Mesothelial cell of epicardium (in vitro differentiated cells): ENCODE measurements at places on chromosomes 3 and 15.

DNA sequence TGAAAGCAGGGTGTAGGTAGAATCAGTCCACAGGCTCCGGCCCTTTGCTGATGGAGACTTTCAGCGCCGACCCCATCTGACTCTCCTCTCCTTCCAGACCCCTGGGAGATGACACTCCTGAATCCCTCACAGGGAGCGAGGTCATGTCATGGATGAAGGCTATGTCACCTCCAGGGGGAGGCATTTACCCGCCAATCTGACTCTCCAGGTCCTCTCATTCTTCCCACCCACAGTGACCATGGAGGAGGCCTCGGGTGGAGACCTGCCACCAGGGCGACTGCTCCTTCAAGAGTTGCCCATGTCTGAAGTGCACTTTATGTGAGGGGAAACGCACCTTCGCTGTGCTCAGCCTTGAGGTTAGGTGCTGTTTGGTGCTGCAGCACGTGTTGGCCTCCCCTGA is 112.7 kb downstream of the KLF13 start:
- DNase-seq = no peak

- DNase-seq = no peak
These were observed 10.1 kb downstream of the PARP15 start for GRCh38 chr3:122587572-122587971.

DNA sequence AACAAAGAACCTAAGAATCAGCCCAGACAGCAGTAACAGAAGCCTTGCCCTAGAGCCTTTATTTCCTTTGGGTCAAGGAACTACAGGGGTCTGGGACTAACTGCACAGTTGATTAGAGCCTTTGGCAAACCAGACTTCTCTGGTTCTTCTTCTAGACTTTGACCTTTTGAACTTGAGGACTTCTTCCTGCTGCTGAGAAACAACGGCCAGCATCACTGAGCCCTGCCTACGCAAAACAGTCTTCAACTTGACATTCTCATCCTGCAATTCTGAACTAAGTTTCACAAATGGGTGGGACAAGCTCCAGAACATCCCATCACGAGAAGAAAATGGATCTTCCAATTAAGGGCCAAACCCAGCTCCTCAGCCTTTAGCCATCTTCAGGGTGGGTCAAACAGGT is 31.4 kb downstream of the CMTM6 start:
- DNase-seq = no peak

DNA sequence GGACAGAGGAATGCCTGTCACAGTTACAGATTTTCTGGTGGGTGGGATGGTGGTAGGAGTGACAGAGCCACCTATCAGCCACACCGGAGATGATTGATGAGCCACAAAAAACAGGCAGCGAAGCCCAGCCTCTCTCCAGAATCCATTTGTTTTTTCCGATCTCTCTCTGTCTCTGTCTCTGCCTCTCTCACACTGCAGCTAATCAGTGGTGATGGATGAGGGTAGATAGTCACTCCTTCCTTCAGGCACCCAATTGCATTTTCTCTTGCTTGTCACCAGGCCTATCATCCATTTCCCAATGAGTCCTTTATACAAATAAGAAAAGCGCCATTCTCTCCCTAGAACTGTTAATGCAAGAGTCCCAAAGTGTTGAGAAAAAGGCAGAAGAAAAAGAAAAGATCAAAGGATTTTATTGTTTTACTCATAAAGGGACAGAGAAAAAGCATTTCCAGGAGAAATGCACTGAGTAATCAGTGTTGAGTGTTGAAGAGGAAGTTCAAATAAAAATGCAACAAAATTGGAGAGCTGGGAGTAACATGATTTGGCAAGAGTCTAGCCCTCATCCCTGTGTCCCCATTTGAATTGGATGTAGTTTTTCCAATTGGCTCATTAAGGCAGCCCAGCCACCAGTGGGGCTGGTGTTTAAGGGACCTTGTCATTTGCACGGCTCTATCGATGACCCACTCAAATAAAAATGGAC is 1089.3 kb downstream of the TUSC7 start:
- DNase-seq = no peak

DNA sequence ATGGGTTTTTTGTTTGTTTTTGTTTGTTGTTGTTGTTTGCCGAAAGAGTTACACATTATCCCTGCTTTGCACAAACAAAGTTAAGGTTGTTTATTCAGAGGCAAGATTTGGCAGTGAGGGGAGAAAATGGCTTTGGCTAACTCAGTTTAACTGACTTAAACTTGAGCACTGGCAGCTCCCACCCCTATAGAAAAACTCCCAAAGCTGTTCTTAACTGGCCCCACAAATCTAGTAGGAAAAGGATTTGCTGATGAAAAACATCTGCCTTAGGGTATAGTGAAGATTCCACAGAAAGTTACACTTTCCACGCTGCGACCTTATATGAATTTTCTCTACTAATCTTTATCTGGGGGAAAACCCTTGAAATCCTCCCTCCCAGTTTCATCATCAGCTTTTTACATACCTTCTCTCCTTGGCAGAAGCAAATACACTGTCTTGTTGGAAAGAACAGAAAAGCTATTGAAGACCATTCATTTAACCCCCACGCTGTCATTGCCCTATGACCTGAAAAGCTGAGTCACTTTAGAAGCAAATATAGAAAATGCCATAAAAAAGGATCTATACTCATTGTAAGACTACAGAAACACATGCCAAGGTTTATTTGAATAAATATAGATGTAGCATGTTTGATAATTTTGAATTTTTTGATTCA is 551.7 kb downstream of the NR2F2 start:
- no peak for DNase-seq

- no peak for DNase-seq
These were observed 36.2 kb downstream of the GABRB3 start for GRCh38 chr15:26736502-26737248.

GRCh38 chr3:69806735-69807438 is 67.6 kb downstream of the MITF start:
- no peak for DNase-seq

DNA sequence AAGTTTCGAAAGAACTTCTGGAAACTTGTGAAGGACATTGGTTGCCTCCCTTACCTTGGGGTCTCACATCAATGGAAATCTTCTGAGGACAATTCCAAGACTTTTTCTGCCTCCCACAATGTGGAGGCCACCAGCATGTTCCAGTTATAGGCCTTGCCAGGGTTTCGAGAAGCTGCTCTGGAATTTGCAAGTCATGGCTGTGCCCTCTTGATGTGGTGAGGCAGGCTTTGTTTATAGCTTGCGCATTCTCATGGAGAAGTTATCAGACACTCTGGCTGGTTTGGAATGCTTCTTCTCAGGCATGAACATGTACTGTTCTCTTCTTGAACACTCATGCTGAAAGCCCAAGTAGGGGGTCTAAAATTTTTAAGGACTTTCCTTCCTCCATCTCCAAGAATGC is 4.1 kb downstream of the CXCR6 start:
- no peak for DNase-seq

- DNase-seq = no peak
These were observed 7.7 kb upstream of the AMOTL2 start for GRCh38 chr3:134381831-134382442.

- DNase-seq = peak; percentile 82
These were observed 6.2 kb upstream of the TLR9 start for GRCh38 chr3:52231502-52232278.

GRCh38 chr15:89004726-89005030 is 83.6 kb upstream of the ABHD2 start:
- DNase-seq = no peak

- DNase-seq = no peak
These were observed 31.0 kb downstream of the FSTL1 start for GRCh38 chr3:120419797-120420196.

DNA sequence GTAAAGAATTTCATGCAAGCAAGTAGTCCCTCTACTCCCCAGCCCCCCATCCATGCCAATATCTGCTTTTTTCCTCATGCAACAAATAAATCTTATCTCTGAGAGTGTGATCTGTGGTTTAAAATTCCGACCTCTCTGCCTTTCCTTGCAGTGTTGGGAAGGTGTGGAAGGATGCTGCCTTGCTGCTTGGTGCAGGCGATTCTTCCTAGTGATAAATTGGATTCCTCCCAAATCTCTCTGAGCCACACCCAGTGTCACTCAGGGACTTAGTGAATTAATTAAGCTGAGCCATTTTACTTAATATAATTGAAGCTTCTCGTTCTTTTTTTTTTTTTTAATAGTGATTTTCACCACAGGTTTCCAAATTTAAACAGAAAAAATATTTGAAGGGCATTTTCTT is 3.4 kb downstream of the GAP43 start:
- DNase-seq = no peak

DNA sequence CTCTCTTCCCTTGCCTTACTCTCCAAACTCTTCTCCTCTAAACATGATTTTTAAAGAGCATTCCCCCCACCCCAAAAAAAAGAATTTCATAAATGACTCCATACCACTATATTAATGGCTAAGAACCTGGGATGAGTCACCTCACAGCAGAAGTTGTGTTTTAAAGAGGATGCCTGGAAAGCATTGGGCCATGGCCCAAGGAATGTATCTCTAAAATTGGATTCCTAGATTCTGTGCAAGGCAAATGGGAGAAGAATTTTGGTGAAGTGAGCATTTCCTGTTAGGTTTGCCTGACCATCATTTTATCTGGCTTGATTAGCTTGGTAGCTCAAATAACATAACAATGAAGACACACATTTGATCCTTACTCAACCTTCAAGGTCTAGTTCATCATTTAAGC is 251.4 kb downstream of the NR1D2 start:
- DNase-seq = no peak

GRCh38 chr3:57281715-57282114 is 10.8 kb downstream of the ASB14 start:
- DNase-seq = no peak

GRCh38 chr3:38826001-38826400 is 10.0 kb upstream of the SCN10A start:
- no peak for DNase-seq

- DNase-seq = no peak
These were observed 1.8 kb downstream of the MAP1A start for GRCh38 chr15:43519196-43519595.

- DNase-seq = no peak
These were observed 499 bp downstream of the RABL3 start for GRCh38 chr3:120741837-120742197.

GRCh38 chr3:183427196-183427875 is 1.1 kb downstream of the MCF2L2 start:
- DNase-seq = no peak

DNA sequence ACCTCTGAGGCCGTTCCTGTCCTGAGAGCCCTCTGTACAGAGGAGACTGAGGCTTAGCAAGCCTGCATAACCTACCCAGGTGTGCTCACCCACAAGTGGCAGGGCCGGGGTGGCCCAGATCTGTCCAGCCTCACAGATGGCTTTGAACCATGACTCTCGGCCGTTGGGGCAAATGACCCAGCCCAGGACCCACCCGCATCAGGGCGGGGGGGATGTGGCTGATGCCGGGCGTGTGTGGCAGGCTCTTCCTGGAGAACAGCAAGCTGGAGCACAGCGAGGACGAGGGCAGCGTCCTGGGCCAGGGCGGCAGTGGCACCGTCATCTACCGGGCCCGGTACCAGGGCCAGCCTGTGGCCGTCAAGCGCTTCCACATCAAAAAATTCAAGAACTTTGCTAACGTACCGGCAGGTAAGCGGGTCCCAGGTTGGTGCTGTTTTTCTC is 133.5 kb downstream of the LRRK1 start:
- no peak for DNase-seq

- DNase-seq = no peak
These were observed 1030.5 kb downstream of the FHIT start for GRCh38 chr3:60220768-60221167.

- no peak for DNase-seq
These were observed 512.1 kb downstream of the MAGI1 start for GRCh38 chr3:65526656-65527055.

GRCh38 chr3:117547956-117548550 is 838.5 kb downstream of the TUSC7 start:
- no peak for DNase-seq

- DNase-seq = no peak
These were observed 68.1 kb upstream of the SH3GL3 start for GRCh38 chr15:83378921-83379578.
